Stimulated activated CD4-positive, alpha-beta T cell treated with anti-CD3 and anti-CD28 coated beads, TNF-alpha, amount 100 ng/mL, for 24 hours (primary cell): ENCODE measurements at places on chromosomes 6 and 20.

- DNase-seq: no peak
Observed at GRCh38 chr6:136784271-136784664, 8.0 kb downstream of the MAP3K5 start.

- no peak for DNase-seq
Observed at GRCh38 chr6:7441048-7441775, 51.6 kb downstream of the RIOK1 start.

DNA sequence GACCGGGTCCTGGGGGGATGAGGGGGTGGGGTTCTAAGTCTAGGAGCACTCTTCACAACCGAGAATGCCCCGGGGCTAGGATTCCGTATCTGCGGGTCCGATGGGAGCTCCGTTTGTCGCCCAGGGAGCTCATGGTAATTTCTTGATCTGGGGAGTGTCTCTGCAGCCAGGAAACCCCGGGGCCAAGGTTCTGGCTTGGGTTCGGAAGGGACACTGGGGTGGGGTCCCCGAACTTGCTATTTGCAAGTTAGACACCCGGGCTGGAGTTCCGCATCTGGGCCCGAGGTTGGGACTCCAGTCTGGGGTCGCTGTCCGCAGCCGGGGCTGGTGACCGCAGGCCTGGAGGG is 397 bp downstream of the PEDS1 start:
- no peak for DNase-seq

- DNase-seq: no peak
Observed at GRCh38 chr6:108359901-108360882, 65.3 kb downstream of the AFG1L start.
